ENCODE measurements at places on chromosomes 13 and 19. TPM values are rescaled to one million over a fixed set of nuclear protein-coding genes. Genes with fewer than 3 reads are reported as not detected.

LHB gene
- not detected for total RNA-seq

WTIP gene
- 18.2 TPM for total RNA-seq

ADGRL1 gene
- 55.4 TPM for total RNA-seq

FREM2 gene
- total RNA-seq, result 22.8 TPM

APBA3 gene
- total RNA-seq, result 33.3 TPM

TNFRSF19 gene
- total RNA-seq, result 47.8 TPM

SLC1A6 gene
- 12.4 TPM for total RNA-seq

BCAM gene
- 80.4 TPM for total RNA-seq

HIF3A gene
- total RNA-seq, result 73.6 TPM

SBK2 gene
- total RNA-seq, result 0.99 TPM

NLRP5 gene
- not detected for total RNA-seq

TEX26 gene
- not detected for total RNA-seq

ZSCAN4 gene
- not detected for total RNA-seq

C13orf42 gene
- total RNA-seq, result not detected

RBM42 gene
- 42.9 TPM for total RNA-seq

CACNG7 gene
- total RNA-seq, result 8.6 TPM

SSC5D gene
- total RNA-seq, result 20.5 TPM

PTGER1 gene
- total RNA-seq, result 0.60 TPM

NLRP9 gene
- not detected for total RNA-seq

KATNAL1 gene
- 47.8 TPM for total RNA-seq

GZMM gene
- total RNA-seq, result not detected

TEX29 gene
- total RNA-seq, result not detected

KLK4 gene
- total RNA-seq, result not detected

GRAMD1A gene
- total RNA-seq, result 58.8 TPM

IGSF23 gene
- not detected for total RNA-seq

ZNF773 gene
- total RNA-seq, result 35.6 TPM

ZNF429 gene
- 30.5 TPM for total RNA-seq

ICAM1 gene
- 15.1 TPM for total RNA-seq

CBLC gene
- 1.1 TPM for total RNA-seq

HIPK4 gene
- not detected for total RNA-seq

NLRP7 gene
- not detected for total RNA-seq

KLK13 gene
- total RNA-seq, result not detected

LYPD5 gene
- total RNA-seq, result 2.6 TPM

ALOX5AP gene
- total RNA-seq, result 3.5 TPM

ZNF285 gene
- 17.8 TPM for total RNA-seq

GJB6 gene
- 3.4 TPM for total RNA-seq

CNFN gene
- total RNA-seq, result not detected

RNF113B gene
- total RNA-seq, result not detected

Data from camera-type eye (tissue), 1 donor.